ENCODE measurements at places on chromosomes 2 and 18.

DNA sequence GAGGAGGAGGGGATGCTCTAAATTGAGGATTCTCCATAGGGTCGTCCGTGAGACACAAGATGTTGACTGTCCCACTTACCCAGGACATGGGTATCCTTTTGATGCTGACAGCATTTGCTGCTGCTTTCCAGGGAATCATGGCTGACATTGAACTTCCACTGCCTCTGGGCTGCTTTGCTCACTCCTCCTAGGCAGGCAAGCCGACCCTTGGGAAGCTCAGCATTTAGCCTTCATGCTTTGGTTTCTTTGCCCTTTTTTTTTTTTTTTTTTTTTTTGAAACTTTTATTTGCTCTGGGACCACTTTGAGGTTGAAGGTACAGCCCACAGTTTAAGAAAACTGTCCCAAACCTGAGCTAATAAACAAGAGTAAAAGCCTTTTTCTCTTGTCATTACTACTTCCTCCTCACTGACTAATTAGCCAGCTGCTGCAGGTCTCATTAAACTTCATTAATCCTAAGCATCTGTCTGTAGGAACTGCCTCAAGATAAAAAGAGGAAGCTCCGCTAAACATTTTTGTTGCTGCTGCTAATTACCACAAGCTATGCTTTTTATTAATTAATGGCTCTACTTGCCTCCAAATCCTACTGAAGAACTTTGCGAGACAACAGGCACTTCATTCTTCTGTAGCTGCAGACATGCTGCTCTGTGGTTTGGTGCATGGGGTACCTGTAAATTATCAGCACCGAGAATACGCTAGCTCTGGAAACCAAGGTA is 125.4 kb downstream of the SPTBN1 start:
- DNase-seq: no peak

GRCh38 chr2:5540856-5541255 is 151.3 kb upstream of the SOX11 start:
- DNase-seq: no peak

DNA sequence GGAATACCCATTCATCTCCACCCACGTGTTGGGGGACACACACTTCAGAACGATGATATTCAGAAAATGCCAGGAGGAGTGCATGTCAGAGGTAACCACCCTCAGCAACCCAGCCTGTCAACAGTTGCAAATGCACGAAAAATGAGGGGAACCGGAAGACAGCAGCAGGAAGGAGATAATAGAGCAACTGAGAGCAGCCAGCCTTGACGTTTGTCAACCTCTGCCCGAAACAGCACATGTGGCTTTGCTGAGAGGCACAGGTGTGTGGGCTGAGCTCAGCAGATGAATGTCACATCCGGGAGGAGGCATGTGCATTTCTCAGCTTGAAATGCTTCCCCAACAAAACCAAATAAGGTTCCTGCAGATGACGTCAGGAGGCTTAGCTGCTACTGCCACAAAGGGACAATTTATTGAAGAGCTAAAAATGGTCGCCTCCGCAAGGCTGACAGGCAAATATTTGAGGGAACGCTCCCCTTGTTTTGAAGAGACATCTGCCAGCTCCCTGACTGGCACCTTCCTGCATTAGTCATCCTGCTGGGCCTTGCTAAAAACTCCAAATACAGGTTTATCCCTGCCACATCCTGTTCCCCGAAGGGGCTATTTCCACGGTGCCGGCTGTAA is 419.0 kb downstream of the NBAS start:
- DNase-seq: peak; percentile 88

DNA sequence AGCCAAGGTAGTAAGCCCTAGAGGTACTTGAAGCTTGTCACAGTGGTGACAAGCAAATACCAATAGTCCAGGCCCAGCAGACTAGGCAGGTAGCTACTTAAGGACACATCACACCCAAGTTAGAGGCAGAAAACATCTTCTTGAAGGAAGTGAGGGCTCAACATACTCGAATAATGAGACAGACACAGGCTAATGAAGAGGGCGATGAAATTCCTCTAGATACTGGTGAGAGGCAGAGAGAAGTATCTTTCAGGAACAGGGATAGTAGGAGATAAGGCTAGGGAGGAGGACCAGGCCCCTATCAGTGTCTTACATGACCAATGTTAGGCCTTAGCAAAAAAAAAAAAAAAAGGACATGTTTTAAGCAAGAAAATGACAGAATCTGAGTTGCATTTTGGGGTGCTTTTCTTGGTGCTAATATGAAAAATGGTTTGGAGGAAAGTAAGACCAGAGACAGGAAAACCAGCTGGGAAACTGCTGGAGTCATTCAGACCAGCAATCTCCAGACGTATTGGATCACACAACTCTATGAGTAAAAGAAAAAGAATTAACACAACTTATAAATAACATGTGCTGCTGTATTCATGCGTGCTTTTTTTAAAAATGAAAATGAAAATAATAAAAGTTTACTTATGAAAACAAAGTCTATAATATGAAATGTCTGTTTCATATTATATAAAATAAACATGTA is 37.7 kb downstream of the COBLL1 start:
- no peak for DNase-seq
